ENCODE measurements at places on chromosomes 2 and 18.

GRCh38 chr18:34219651-34220050 lies 5.1 kb downstream of the NOL4 start:
- DNase-seq: no peak

GRCh38 chr2:149169656-149170055 lies 131.2 kb downstream of the LYPD6B start:
- no peak for DNase-seq

DNA sequence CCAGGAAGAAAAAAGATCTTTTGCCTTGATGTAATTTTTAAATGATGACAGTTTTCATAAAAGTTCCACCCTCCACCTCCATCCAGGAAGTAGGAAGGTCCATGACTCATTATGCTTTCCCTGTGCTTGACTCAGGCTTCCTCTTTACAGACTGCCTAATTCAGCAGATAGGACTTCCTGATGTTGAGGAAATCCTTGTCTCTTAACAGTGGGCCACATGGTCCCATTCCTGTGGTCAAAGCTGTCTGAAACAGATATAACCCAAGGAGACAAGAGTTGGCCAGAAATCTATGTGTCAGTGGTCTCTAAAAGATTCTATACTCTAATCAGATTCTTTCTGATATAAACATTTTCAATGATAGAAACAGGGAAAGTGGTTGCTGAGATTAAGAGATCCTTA lies 119.1 kb downstream of the BAZ2B start:
- no peak for DNase-seq

DNA sequence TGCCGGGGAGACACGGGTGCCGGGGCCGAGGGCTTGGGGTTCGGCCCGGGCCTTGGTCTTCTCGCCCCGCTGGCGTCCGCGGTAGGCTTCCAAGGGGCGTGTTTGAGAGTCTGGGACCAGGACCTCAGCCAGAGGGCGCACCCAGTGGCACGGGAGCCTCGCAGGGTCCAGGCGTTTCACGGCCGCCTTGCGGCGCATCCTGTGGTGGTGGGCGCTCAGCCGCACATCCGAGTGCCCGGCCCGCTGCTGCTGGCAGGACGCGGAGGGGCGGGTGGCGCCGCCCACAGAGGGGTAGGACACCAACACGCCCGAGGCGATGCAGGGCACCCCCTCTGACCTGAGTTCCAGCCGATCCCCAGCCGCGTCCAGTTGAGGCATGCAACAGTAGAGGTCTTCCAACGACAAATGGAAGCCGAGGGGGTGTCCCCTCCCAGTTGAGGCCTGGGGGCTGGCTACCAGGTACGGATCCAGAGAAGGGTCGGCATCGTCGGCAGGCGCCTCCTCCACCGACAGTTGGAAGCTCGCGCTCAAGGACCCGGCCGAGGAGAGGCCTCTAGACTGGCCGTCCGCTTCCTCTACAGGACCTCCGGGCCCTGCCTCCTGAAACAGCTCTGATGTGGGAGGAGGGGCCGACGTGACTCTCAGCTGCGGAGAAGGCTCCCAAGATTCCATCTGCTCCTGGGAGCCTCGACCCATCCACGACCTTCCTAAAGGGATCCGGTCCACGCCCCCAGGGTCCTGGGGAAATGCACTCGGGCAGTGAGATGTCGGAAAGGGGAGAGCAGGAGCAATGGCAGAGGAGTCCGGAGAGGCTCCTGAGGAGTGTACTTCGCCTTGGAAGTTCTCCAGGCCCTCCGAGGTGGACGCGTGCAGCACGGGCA lies 6.3 kb downstream of the C2orf81 start:
- no peak for DNase-seq

DNA sequence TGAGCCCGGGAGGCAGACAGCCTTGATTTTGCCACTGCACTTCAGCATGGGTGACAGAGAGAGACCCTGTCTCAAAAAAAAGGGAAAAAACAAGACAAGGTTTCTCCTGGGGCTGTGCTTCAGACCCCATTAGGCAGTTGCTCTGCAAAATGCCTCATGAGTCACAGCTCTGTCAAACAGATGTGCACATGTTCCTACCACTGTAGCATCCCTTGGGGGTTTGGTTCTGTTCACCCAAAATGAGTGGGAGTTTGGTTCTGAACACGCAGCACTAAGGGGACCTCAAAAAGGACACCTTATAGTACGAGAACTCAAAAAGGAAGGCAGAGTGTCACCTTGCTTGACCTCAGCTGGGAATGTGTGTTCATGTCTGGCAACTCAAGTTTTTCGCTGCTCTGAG lies 134.9 kb downstream of the RPIA start:
- DNase-seq: no peak

GRCh38 chr18:80115035-80115434 lies 6.0 kb downstream of the ADNP2 start:
- no peak for DNase-seq
